Fibroblast of skin of back (primary cell): ENCODE measurements at places on chromosomes 11 and 22.

DNA sequence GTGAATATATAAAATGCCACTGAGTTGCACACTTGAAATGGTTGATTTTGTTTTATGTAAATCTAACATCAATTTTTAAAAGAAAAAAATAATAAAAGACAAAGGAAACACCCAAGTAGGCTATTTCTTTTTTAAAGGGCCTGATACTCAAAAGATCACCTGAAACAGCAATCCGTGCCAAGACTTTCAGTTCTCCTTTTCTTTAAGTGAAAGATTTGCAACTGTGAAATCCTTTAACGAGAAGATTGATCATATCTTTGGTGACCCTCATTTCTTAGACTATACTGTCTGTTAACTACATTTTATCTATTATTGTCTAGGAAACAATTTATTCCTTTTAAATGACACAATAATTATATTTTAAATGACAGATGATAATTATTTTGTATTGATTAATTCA is 1841.5 kb downstream of the LRRC4C start:
- DNase-seq, result no peak

- peak; percentile 23 for DNase-seq
Observed at GRCh38 chr22:32378707-32379272, 21.1 kb downstream of the RFPL3 start.

GRCh38 chr22:20606041-20606783 is 98.8 kb downstream of the MED15 start:
- DNase-seq, result peak; percentile 41

- DNase-seq, result no peak
Observed at GRCh38 chr22:39151329-39151975, 1.0 kb downstream of the CBX7 start.

GRCh38 chr11:14645015-14645912 is 1.7 kb downstream of the PDE3B start:
- DNase-seq, result peak; percentile 12

DNA sequence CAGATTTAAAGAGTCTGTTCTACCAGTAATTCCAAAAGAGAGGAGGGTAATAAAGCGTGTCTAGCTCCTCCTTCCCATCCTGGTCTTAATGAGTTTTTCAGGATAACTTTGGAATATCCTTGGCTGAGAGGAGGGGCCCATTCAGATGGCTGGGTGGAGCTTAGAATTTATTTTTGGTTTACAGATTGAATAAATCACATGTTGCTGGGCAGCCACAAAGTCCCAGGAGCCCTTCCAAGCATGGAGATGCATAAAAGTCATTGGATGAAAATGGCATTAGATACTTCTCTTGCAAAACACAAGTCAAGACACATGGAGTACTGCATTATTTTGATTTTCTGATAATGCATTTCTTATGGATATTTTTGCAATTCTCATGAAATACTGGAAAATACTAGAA is 139.0 kb downstream of the TRPC6 start:
- peak; percentile 25 for DNase-seq

DNA sequence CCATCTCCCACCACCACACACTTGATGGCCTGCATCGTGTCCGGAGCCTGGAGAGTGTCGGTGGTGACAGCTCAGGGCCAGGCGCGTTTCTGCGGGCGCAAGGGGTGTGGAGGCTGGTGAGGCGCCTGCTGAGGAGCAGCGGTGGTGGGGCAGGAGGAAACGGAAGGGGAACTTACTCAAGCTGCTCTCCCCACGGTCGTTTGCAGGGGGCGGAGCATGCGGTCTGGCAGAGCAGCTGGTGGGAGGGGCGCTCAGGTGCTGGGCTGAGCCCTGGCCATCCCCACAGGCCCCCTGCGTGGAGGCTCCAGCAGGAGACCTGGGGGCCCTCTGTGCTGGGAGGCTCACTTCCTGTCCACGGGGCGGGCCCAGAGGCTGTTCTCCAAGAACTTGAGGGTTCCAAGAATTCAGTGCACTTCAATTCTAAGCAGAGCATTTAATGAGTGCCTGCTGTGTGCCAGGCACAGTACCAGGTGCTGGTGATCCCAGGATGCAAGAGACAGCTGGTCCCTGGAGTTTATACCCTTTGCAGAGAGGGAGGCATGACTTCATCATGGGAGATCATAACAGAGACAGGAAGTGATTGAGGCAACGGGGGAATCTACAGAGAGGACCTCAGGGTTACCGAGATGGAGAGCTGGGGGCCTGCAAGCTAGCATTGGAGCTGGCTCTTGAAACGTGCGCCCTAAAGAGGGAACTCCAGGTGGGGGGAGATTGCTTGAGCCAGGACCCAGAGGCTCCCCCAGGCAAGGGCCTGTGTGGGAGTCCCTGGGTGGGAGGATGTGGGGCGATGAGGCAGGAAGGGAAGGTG is at the start of gene RAC2:
Gene RAC2 (minus strand): TSS at position 156 of the 808 bp plus-strand sequence. CDS start 121 bp downstream, at position 35.
- peak; percentile 48 for DNase-seq

DNA sequence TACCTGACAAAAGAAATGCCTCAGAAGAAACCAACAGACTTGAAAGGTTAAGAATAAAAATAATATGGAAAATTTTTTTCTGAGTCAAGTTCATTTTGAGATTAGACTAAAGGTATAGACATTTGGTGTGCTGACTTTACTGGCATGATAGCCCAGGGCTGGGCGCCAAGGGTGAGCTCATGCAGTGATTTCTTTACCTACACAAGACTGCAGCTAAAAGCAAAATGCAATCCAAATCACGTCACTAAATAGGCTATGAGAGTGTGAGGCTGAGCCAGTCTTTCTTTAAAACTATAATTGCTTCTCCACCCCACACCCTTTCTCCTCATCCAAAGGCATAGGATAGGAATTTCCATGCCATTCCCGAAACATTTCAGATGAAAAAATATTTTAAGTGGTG is 196.5 kb downstream of the FAM76B start:
- DNase-seq, result peak; percentile 43

DNA sequence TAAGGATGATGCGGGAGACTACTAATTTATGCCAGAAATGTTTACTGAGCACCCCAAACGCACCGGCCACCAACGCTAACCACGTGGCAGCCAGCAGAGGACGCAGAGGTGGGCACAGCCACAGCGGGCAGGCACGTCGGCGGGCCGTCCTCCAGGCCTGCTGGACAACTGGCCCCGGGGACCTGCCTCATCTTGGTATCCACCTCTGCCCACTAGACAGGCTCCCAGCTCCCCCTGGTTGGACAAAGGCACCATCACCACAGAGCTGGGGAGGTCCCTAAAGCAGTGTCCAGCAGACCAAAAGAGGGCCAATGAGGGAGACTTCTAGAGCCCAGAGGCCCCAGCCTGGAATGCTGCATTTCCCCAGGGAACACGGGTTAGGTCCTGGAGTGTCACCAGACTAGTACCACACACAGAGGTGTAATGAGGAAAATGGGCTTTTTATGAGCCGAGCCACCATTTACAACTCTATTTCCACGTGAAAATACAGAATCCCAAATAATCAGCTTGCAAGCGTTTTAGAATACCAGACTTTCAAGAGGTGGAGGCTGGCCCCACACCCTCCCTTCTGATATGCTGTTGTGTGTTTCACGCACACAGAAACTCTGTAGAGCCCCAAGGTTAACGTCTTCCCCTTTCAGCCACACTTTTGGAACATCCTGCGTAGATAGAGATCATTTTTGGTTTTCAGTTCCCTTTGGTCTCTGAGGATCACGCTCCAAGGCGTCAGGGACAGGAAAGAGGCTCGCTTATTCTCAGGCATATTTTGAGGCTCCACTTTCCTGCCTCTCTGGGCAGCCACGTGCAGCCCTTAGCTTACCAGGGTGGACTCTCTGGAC is 23.7 kb upstream of the BID start:
- peak; percentile 7 for DNase-seq

DNA sequence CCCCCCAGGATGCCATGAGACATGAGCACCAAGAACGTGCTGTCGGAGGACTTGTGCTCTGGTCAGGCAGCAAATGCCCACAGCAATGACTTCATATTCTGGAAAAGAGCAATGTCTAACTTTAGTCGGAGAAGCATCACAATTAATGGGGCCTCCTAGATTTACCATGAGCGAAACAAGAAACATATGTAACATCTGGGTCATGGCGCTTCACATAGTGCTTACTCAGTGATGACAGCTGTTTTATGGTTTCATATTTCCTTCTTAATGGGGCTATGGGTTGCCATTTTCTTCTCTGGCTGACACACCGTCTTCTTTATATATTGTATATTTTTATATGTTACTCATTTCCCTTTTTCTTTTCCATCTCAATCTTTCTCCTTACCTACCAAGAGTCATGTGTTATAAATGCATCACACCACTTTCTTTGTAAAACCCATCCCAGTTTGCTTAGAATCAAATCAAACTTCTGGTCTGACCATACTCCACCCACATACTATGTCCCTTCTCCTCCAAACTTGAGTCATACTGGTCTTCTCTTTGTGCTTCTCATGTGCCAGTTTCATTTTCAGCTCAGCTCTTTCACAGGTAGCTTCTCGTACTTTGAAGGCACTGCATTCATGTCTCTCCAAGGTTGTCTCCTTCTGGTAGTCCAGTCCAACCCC is 9.4 kb upstream of the CASP12 start:
- peak; percentile 52 for DNase-seq

DNA sequence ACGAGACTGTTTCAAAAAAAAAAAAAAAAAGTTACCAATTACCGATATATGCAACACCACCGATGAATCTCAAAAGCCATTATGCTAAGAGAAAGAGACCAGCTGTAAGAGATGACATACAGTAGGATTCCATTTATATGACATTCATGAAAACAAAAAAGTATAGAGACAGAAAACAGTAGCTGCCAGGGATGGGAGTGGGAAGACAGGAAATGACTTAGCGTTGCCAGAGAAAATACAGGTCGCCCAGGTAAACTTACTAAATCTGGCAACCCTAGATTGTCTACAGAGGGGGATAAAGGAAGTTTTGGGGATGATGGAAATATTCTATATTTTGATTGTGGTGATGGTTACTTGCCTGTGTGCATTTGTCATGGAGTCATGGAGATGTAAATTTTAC is 7.9 kb upstream of the C11orf24 start:
- no peak for DNase-seq

DNA sequence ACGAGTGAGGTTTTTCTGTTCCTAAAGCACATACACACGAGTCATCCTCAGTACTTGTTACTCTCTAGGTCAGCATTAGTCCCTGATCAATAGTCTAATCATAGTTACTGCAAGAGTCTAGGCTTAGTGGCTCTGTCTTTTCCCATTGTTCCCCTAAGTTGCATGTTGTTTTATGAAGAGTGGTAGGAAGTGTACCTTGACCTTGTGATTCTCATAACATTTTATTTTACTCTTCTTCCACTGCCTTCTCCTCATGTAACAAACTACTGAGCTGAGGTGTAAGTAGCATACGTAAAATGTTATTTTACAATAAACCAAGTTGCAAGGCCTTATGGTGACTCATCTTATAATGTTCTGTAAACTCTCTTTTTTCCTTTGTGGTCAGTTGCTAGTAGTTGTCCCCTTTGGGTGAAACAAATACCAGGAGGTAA is 15.0 kb downstream of the METTL15 start:
- DNase-seq, result peak; percentile 74

DNA sequence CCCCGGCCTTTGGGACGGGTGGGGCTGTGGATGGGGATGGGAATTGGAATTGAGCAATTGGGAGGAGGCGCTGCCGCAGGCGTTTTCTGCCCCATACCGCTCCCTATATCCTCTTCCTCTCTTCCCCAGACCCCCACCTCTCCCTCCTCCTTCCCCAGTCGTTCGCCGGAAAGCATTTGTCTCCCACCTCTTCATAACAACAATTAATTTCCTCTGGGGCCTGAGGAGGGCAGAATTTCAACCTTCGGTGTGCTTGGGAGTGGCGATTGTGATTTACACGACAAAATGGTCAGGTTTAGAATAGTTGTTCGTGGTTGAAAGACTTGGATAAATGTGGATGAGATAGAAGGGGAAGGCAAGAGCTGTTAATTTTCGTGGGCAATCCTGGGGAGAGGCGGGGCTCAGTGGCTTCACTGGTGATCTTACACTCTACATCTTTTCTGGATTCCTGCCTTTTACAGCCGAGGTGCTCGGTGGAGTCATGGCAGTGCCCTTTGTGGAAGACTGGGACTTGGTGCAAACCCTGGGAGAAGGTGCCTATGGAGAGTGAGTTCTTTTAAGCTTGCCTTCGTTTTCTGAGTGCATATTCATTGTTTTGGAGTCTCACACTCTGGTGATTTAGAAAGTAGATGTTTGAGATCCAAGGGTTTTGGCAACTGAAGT is 1.5 kb downstream of the CHEK1 start:
- DNase-seq, result peak; percentile 94

- no peak for DNase-seq
Observed at GRCh38 chr22:38523029-38523428, 16.9 kb upstream of the DDX17 start.

DNA sequence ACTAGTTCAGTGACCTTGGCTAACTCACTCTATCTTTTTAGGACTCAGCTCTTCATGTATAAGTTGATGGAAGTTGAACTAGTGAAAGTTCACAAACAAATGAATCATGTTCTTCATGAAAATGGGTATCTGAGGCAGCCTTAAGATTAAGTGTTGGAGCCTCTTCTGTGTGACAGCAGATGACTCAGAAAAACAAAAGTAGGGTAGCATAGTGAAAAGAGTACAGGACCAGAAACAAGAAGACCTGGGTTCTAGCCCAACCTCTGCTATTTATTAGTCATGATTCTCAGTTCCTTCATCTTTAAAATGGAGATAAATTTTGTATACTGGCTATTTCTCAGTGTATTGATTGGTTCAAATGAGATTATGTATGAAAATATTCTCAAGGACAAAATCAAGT is 60.2 kb downstream of the USP35 start:
- DNase-seq, result no peak

- DNase-seq, result no peak
Observed at GRCh38 chr11:77353131-77353530, 51.6 kb upstream of the GDPD4 start.

DNA sequence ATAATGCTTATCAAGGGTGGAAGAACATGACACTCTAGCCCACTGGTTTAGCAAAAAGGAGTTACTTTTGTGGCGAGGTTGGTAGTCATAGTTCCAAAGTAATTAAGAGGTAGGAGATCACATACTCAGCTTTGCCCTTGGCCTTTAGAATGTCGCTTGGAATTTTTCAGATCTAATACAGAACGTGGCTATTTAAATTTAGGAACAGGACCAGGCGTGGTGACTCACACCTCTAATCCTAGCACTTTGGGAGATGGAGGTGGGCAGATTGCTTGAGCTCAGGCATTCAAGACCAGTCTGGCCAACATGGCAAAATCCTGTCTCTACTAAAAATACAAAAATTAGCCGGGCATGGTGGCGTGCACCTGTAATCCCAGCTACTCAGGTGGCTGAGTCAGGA is 26.1 kb upstream of the ZNRF3 start:
- DNase-seq, result no peak

GRCh38 chr11:28834877-28835276 is 726.7 kb downstream of the METTL15 start:
- DNase-seq, result peak; percentile 93

GRCh38 chr22:24386937-24387471 is 40.4 kb upstream of the ADORA2A start:
- no peak for DNase-seq

DNA sequence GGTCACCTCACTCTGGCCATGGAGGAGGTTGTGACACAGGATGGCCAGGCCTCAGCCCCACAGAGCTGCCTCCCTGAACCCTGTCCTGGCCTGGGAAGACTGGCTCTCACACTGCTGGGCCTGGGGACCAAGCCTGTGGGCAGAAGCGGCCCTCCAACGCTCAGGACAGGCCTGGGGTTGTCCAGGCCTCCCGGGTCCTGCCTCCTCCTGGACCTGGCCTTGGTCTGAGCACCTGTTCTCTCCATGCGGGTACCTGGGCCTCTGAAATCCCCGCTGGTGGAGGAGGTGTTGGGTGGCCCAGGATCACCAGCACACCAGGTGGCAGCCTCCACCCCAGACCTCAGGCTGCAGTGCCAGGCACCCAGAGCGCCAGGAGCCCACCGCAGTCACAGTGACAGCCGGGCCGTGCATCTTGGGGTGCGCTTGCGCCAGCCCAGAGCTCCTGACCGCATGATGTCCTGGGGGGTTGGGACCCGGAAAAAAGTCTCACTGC is 16.1 kb upstream of the PIM3 start:
- DNase-seq, result no peak
